CD4-positive, alpha-beta T cell treated with Interleukin-17A for 1 hour (primary cell): ENCODE measurements at places on chromosomes 12 and 14.
A peak's percentile ranks its signal among the peaks of the same experiment; 100 is the strongest.

GRCh38 chr14:67562025-67562775 lies 29.1 kb downstream of the PLEKHH1 start:
- DNase-seq: no peak

- no peak for DNase-seq
Observed at GRCh38 chr14:44732144-44732543, 225.1 kb upstream of the FSCB start.

DNA sequence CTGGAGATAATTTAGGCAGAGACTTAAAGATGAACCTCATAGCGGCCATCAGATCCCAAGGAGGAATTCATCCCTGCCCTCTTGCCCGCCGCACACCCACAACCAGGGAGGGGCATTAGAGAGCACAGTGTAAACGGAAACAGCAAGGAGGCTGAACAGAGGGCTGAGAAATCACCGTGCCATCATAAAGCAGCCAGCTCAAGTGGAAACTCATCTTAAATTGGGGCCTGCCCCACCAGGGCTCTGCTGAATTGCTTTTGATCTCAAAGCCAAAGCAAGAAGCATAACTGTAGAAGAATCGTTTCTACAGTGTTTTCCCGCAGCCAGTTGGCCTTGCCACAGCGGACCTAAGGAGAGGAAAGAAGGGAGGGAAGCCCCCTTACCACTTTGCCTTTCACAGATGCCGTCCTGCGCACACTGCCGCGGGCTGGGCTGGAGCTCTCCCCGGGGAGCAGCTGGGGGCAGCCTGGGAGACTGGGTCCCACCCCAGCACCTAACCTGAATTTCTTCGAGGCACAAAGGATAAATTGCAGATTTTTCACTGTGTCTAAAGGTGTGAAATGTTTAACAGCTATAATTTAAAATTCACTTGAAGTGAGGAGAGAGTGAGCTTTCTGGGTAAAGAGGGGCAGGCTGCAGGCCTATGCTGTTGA lies 51.8 kb upstream of the MMP17 start:
- no peak for DNase-seq

DNA sequence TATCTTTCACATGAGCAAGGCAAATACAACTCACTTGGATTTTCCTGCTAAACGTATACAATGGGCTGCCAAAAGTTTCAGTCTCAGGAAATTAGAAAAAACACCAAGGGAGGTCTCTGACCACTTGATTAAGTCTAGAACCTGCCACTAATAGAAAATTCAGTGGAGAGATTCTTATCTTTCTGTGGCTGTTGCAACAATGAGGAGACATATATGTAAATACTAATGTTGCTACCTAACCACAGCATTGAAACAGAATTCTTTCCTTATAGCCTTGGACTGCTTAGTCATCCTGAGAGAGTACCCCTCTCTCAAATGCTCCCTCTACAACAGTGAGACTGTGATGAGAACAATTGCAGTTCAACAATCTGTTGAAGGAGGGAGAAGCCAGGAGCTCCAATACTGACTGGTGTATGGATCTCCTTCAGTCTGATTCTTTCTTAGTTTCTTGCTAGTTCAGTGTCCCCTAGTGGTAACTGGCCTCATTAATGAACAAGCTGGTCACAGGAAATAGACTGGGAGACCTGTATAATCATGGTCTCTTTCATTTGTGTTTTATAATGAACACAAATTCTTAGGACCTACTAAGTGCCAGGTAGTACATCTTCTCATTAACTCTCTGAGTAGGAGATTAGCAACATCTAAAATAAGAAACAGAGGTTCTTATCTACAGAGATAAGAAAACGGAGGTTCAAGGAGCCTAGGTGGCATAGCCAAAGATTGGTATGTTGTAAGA lies 164.5 kb downstream of the SLC38A4 start:
- peak; percentile 65 for DNase-seq

- no peak for DNase-seq
Observed at GRCh38 chr12:45701296-45701695, 28.2 kb upstream of the ARID2 start.

GRCh38 chr12:91990525-91990924 lies 155.1 kb downstream of the BTG1 start:
- DNase-seq: no peak

- DNase-seq: no peak
Observed at GRCh38 chr14:90061685-90062126, at the start of gene KCNK13. Gene KCNK13, plus strand, starts transcription at chr14:90061994. Its CDS starts 212 bp downstream, at chr14:90062206.

- DNase-seq: no peak
Observed at GRCh38 chr12:24678436-24678835, 270.5 kb downstream of the BCAT1 start.

- no peak for DNase-seq
Observed at GRCh38 chr14:32654106-32654505, 284.6 kb upstream of the NPAS3 start.

GRCh38 chr12:54350743-54351142 lies 13.5 kb downstream of the GPR84 start:
- no peak for DNase-seq

DNA sequence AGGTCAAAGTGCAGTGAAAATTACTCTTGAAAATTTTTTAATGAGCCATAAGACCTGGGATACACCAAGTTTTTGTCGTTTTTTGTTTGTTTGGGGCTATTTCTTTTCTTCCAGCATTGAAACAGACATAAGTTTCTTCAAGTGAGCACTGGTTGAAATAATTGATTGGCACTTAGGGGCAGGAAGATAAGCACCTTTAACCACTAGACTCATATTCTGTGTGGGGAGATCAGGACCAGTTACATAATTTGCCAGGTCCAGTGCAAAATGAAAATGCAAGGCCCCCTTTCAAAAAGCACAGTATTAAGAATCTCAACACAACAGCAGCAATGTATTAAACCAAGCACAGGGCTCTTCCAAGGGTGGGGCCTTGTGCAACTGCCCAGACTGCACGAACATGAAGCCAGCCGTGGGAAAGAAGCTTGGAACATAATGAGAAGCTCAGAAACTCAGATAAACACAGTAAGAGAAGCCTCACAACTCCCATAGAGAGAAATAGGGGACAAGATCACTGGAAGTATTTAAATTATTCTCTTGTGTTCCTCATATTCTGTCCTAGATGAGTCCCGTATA lies 3.2 kb upstream of the TCP11L2 start:
- DNase-seq: no peak

GRCh38 chr12:8828257-8829124 lies 6.1 kb downstream of the A2ML1 start:
- DNase-seq: no peak

DNA sequence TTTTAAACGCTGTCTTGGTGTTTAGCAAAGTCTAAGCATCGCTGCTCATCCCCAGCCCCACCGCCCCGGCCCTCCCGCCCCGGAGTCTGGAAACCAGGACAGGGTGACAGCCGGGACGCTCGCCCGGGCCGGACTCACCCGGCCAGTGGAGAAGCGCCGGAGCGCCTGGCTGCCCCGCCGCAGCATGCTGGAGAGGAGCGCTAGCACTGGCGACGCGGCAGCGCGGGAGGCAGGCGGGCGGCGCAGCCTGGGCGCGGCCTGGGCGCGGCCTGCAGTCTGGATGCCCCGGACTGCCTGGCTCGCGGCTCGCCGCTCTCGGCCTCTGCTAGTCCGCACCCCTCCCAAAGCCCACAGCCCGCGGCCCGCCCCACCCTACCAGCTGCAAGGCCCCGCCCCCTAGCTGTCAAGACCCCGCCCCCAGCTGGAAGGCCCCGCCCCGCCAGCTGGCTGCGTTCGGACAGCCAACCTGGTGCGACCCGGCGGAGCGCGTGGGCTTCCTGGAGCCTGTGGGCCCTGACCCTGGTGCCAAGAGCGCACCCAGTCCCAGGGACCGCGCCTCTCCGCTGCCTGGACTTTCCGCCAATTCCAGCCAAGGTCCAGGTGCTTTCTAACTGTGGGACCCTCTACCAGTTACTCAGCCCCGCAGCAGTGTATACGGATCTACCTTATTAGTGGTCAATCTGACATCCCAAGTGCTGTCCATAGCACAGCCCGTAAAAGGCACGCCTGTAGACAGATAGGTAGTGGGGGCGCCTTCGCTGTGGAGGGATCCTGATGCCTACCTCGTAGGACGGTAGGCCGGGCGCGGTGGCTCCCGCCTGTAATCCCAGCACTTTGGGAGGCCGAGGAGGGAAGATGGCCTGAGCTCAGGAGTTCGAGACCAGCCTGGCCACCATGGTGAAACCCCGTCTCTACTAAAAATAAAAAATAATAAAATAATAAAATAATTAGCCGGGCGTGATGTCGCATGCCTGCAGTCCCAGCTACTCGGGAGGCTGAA lies at the start of gene ALDH1L2:
TSS of gene ALDH1L2 (minus strand) at position 208 of the 1,000 bp plus-strand sequence. CDS start at position 186, 22 bp downstream.
- peak; percentile 45 for DNase-seq

- DNase-seq: no peak
Observed at GRCh38 chr12:68200854-68201253, 24.8 kb downstream of the IL26 start.

- no peak for DNase-seq
Observed at GRCh38 chr12:6763380-6763779, 2.8 kb upstream of the PTMS start.

GRCh38 chr14:105138021-105138541 lies 30.5 kb downstream of the JAG2 start:
- DNase-seq: no peak

DNA sequence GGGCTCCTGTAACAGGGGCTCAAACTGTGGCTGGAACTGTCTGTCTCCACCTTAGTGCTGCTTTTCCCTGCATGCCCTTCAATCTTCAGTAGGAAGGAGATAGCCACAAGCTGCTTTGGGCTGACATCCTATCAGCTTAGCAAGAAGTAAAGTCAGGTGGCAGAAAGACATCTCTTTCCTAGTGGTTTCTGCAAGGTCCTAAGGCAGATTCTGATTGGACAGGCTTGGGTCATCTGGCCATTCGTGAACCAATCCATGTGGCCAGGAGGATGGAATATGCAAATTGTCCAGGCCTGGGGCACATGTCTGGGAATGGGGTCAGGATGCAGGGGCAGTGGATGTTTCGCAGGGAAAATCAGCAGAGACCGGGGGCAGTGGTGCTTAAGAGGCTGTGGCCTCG lies 5.2 kb downstream of the RITA1 start:
- no peak for DNase-seq

DNA sequence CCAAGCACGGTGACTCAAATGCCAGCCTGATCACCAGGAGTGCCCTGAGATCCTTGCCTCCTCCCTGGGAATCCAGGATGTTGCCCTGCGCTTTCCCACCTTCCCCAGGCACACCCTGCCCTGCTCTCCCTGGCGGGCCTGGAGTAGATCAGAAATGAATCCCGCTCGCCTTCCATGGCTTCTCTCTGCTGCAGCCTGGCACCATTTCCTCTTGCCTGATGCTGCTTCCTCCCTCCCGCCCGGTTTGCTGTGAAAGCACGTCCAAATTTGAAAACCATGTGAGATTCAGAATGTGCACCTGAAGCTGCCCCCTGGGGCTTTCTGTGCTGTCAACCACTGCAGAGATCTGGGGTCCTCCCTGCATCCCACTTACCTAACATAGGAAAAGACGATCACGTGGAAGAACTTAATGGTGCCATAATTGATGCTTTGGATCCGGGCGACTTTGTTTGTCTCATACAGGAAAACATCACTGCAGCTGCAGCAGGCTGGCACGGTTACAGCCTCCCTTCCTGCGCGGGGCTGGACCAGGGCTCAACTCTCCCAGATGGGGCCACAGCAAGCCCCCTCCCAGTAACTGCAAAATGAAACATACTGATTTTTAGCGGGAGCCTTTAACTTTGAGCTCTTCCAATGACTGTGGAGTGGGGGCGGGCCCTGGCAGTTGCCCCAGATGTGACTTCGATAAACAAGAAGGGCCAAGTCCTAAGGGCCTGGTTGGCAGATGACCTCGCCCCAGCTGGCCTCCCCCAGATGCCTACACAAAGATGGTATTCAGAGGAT lies 24.9 kb upstream of the C12orf76 start:
- DNase-seq: peak; percentile 23

GRCh38 chr14:102223682-102224081 lies 81.3 kb downstream of the MOK start:
- DNase-seq: no peak

DNA sequence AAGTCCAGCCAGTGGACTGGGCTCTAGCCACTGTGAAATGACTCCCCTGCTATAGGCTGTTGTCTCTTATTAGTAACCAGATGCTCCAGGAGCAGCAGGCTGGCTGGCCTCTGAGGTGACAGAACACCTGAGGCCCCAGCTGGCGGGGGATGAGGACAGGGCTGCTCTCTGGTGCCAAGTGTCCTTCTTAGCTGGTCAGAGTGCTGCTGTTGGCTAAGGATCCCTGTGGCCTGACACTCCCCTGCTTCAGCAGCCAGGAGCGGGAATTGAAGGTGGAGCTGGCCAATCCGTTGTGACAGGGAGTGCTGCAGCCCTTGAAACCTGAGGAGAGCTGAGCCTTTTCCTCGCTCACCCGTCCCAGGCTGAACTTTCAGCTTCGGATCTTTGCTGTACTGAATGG lies 30.7 kb downstream of the TMEM229B start:
- DNase-seq: no peak

- peak; percentile 4 for DNase-seq
Observed at GRCh38 chr12:100987552-100988521, 193.3 kb downstream of the ANO4 start.

GRCh38 chr12:114678028-114678427 lies 5.9 kb downstream of the TBX3 start:
- DNase-seq: no peak

DNA sequence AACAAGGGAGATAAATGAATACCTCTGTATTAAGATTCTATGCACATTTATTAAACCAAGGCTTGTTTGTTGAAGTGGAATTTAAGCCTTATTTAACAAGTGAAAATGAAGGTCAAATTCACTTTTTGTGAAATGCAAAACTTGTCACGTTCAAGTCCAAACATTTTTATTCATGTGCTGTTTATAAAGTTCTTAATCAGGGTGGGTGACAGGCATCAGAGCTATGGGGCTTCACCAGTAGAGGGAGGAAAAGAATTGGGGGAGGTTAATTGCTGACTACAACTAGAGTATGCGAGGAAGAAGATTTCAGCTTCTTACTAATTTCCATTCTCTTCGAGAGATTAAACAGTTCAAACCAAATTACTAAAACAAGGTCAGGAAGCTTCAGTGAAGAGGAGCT lies 9.7 kb downstream of the MOK start:
- no peak for DNase-seq

- no peak for DNase-seq
Observed at GRCh38 chr14:79256380-79256779, 954.9 kb downstream of the DIO2 start.

DNA sequence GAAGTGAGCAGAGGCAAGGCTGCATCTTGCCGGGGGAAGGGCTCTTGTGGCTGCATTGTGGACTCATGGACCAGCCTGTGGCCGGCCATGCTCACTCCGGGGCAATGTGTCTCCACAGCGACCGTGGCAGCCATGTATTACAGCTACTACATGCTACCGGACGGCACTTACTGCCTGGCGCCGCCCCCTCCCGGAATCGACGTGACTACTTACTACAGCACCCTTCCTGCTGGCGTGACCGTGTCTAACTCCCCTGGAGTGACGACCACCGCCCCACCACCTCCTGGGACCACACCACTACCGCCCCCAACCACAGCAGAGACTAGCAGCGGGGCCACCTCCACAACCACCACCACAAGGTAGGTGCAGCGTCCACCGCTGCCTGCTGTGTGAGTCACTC lies 42.1 kb downstream of the SFSWAP start:
- DNase-seq: no peak

- peak; percentile 7 for DNase-seq
Observed at GRCh38 chr12:19908830-19909229, 459.5 kb upstream of the PDE3A start.
